ENCODE measurements at places on chromosomes 1 and 21.
A peak's percentile ranks its signal among the peaks of the same experiment; 100 is the strongest.

DNA sequence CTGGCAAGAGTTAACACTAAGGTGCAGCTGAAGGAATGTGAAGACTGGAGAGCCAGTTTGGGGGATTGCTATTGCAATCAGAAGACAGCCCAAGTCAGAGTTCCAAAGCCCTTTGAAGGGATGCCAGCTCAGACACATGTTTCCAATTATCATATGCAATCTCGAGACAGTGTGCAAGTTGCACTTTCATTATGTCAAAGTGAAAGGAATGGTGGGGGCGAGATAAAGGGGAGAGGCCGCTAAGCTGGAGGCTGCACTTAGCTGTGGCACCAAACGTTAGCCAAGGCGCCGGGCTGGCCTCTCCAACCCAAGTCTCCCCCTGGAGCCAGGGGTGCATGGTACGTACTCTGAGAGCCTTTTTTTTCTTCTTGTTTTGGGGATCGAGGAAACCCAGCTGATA is 58.0 kb downstream of the NGF start:
- DNase-seq, result no peak

- no peak for DNase-seq
Observed at GRCh38 chr1:43951021-43951985, 4.6 kb downstream of the IPO13 start.

DNA sequence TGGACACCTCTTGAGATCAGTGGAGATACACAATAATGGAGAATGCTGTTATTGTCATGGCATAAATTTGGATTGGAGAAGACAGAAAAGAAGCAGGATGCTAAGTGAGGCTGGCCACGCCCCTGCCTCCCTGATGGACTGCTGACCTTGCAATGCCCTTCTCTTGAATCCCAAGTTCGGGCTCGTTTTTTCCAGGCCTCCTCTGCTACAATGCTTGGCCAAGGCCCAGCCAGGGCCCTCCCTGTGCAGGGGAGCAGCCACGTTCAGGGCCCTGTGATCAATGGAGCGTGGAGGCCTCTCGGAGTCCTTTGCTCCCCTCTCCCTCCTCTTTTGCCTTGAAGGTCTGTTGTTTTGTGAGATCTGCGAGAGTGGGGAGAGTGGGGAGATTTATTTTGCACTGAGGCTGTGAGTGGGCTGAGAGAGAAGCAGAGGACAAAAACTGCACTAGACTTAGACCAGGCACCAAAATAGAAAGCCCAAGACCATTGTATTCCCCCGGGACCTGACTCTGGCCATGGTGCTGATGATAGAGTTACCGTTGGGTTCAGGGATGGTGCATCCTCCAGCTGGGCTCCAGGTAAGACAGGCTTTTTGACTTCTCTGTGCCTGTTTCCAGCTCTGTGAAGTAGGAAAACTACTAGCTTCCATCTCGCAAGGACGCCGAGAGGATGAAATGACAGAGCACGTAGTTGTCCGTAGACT is 268.6 kb downstream of the KAZN start:
- DNase-seq, result no peak

DNA sequence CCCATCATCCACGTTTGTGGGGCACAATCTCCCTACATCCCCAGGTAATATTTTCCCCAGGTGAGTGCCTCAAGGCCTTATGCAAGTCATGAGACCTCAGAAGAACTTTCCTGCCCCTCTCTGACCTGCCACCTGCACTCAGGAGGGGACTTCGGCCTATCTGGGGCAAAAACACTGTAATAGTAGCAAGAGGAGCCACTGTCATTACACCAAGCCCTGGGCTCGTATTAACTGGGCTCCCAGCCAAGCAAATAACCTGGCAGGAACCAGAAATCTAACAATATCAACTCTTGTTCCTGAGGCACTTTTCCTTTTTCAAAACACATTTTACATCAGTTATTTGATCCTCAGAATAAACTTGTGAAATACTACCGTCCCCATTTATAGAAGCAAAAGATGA is 30.9 kb downstream of the LAMB3 start:
- DNase-seq, result no peak

DNA sequence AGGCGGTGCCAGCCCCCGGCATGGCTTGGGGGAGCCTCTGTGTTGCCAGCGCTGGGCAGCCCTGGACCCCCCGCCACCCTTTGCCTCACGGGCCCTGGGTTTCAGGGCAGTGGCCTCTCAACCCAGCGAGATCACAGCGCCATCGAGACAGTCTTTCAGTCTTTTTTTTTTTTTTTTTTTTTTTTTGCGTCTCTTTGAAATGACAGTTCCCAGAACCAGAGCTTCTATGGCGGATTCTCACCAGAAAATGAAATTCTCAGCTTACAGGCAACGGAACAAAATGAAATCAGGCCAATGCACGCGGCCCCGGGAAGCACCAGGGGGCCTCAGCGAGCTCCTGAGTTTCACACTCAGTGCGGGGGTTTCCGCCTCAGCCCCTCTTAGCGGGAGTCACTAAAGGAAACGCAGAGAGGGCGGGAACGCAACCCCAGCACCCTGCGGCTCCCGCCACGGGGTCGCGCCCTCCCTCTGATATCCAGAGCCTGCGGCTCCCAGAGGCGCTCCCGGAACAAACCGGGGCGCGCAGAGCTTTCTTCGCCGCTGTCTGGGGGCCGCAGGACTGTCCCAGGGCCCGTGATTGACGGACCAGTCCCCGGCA is 8.0 kb upstream of the COL6A1 start:
- DNase-seq, result peak; percentile 90

GRCh38 chr1:25360596-25361581 is 22.8 kb downstream of the TMEM50A start:
- DNase-seq, result no peak

GRCh38 chr1:13582713-13583443 is 754 bp upstream of the PDPN start:
- no peak for DNase-seq

DNA sequence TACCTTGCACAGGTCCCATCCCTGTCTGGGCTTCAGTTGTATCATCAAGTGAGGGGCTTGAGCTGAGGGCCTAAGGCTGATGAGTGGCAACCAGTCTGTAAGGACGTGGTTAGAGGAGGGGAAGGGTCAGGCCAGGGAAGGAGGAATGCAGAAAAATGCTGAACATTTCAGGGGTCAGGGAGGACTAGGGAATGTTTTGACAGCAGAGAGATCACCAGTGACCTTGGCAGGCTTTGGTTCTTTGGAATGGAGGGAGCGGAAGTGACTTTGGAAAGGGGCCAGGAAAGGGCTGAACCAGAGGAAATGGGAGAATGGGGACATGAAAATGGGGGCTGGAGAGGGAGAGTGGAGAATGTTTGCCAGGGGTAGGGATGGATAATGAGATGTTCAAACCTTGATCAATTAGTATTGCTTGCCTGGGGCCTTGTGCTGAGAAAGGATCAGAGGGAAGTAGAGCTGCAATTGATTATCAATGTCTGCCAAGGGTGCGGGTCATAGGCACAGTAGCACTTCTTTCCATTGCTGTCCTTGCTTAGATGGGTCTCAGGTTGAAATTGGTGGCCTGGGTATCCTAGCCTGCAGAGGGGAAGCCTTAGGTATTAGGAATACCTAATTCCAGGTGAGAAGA is 7.4 kb downstream of the LDLRAP1 start:
- no peak for DNase-seq

GRCh38 chr1:169196581-169196980 is 90.1 kb downstream of the ATP1B1 start:
- DNase-seq, result no peak

- no peak for DNase-seq
Observed at GRCh38 chr1:178632653-178633052, 92.4 kb upstream of the RALGPS2 start.

DNA sequence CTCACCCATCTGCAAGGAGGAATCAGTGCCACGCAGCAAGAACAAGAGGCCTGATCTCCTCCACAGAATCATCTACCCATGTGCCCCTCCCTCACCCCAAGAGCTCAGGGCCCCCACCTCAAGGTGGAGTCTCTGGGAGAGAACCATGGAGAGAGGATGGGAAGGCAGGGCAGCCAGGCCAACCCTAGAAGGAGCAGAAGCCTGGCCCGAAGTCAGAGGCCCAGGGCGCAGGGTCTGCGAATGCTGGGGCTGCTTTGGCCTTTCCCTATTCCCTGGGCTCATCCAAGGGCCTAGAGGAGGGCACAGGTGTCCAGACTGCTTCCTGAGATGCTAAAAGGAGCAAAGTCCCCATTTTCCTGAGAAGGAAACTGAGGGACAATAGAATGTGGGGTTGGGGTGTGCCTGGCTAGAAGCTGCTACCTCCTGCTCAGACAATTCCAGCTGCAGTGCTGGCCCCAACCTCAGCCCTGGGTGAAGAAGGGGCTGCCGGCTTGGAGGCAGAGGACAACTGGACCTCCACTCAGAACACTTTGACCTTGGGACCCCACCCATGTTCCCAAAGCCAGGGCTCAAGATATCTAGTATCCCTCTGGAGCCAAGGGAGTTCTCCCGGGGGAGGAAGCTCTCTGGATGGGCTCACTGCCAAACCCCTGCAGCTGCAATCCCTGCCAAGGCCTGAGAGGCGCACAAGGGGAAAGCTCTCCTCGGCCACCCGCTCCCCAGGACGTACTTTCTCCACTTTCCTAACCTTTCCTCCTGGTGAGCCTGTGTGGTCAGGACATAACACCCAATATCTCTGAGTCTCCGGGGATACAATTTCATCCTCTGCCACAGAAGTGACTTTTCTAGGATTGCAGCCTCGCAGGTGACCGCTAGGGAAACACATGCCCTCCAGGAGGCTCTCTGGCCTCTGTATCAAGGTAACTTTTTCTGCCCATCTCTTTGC is 16.6 kb upstream of the LEMD1 start:
- DNase-seq, result no peak

- DNase-seq, result no peak
Observed at GRCh38 chr1:6097117-6097595, 51.5 kb downstream of the KCNAB2 start.

GRCh38 chr1:221708987-221709386 is 32.9 kb downstream of the DUSP10 start:
- DNase-seq, result no peak

GRCh38 chr1:95041491-95042165 is 31.1 kb downstream of the ALG14 start:
- DNase-seq, result peak; percentile 16

- no peak for DNase-seq
Observed at GRCh38 chr1:234756857-234757256, 146.9 kb upstream of the IRF2BP2 start.

DNA sequence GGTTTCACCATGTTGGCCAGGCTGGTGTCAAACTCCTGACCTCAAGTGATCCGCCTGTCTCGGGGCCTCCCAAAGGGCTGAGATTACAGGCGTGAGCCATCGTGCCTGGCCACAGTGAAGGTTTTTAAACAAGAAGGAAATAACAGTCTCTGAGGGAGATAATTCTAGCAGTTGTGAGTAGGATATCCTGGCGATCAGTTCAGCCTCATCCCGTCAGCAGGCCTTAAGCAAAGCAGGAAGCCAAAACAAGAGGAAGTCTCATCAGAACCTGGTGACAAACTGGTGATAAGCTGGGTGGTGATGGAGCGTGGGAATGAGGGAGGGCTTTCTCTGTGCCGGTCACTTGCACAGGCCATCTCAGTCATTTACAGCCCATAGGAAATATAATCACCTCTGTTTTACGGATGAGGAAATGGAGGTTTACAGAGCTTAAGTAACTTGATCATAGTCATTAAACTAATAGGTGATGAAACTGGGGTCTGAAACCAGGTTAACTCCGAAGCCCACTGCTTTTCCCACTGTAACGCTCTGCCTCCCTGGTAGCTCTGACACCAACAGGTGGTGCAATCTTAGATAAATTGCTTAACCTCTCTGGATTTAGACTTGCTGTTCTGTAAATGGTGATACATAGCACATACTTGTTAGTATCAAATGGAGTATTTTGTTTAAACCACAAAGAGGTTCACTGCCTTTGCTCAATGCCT is 40.8 kb upstream of the A3GALT2 start:
- no peak for DNase-seq

- DNase-seq, result no peak
Observed at GRCh38 chr21:15741510-15741909, 11.7 kb downstream of the USP25 start.

GRCh38 chr1:235557495-235557894 is 53.2 kb upstream of the B3GALNT2 start:
- DNase-seq, result no peak

DNA sequence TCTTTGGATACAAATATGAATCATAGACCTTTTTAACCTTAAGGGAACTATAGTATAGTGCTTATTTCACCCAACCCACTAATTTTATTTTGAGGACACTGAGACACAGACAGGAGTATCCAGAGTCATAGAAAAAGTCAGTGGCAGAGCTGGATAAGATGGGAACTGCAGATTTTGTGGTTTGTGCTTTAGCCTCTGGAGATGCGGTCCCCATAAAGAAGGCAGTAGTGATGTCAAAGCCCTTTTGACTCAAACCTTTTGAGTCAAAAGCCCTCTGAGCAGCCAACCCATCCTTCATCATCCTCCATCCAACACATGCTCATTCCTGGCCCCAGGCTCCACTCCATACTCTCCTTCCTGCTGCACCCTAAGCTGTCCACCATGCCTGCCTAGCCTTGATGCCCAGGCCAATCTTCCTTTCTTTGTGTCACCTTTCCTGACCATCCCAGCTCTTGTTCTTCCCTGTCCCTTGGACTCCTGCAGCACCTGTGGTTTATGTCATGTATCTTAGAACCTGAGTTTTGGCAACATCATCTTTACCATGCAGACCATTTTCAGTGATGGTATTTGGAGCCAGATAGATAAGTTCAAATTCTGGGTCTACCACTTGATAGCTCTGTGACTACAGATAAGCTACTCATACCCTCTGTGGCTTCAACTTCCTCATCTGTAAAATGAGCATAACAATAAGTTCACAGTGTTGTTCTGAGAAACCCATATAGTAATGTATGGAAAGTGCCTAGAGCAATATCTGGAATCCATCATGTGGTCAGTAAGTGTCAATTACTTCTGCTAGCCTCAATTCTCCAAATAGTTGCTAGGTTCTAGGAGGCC is 20.1 kb downstream of the SLAMF1 start:
- no peak for DNase-seq

DNA sequence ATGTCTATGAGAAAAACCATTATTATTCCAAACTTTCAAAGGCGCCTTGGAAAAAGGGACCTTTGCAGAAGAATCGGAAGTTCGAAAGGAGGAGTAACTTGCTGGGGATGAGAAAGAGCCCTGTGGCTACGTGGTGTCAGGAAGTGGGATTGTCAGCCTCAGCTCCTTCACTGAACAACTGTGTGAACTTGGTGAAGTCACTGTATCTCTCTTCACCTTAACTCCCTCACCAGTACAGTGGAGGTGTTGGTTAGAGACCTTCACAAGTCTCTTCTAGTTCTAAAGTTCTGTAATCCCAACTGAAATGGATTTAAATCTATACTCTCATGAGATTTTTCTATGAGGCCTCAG is 285.6 kb downstream of the CACNA1E start:
- no peak for DNase-seq

DNA sequence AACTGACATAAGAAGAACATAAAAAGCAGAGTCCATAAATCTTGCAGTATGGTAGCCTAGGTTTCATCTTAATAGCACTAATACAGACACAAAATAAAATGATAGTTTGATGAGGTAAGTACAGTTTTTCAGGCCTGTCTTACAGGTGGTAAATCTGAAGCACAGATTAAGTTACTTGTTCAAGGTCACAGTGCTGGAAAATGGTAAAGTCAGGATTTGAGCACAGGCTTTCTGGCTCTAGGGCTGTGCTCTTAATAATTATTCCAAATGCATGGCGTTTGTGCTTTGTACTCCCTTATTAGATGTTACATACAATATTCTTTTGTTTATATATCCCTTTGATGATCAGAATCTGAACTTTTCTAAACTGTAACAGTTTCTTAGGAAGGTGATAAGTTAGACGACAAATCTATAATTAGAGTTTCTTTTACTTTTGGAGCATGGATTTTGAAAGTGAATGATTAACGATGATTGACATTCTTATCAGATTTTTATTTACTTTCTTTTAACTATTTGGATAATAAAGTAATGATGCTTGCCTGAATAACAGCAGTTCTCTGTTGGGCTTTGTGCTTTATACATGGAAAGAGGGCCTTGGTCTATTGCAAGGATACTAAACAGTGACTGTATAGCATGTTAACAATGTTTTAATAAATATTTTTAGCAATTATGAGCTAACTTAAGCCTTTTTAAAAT is 101.5 kb upstream of the CACYBP start:
- DNase-seq, result no peak
